ENCODE measurements at places on chromosomes 4 and X.

GRCh38 chr4:77418333-77418732 lies 187.3 kb upstream of the CXCL13 start:
- no peak for DNase-seq

DNA sequence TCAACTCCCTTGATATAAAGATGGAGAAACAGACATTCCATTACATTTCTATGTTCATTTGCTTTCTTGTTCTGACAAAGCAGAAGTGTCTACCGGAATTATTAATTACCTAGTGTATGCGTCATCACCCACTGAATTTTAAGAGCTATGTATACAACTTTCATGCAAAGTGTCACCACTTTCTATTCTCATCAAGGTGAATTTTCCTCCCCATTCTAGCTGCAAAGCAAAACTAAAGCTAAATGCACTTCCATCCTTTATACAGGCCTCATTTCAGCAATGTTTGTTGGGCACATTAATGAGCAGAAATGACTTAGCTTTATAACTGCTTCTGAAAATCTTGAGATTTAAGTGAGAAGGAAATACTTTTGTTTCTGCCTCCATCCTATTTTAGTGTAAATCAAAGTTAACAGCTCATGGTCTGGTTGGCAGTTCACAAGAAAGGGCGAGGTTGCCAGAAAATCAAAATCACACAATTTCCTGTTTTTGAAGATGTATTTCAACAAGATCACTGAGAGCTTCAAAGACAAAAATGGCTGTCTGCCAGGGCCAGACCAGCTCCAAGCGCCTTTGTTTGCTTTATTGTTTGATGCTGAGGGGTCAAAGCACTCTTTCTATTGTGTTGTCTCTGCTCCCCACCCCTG lies 7.2 kb upstream of the FAM9C start:
- no peak for DNase-seq

GRCh38 chrX:8919801-8920200 lies 114.1 kb downstream of the FAM9B start:
- no peak for DNase-seq

- DNase-seq: no peak
Measured at GRCh38 chrX:155065035-155065734, 5.8 kb downstream of the CMC4 start.

DNA sequence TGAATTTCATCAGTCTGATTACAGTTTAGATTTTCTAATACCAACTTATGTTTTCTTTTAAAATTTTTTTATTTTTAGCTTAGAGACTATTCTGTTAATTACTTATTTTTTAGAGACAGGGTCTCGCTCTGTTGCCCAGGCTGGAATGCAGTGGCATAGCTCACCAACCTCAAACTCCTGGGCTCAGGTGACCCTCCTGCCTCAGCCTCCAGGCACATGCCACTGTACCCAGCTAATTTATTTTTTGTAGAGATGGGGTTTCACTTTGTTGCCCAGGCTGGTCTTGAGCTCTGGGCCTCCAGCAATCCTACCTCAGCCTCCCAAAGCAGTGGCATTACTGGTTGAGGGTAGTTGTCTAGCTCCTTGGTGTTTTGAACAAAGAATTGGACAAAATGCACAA lies 102.0 kb downstream of the KLHL8 start:
- no peak for DNase-seq

GRCh38 chr4:27008679-27009078 lies 148.0 kb downstream of the STIM2 start:
- no peak for DNase-seq

- no peak for DNase-seq
Measured at GRCh38 chr4:120007191-120007871, 59.3 kb downstream of the MAD2L1 start.

- DNase-seq: no peak
Measured at GRCh38 chr4:110676241-110676640, 53.4 kb upstream of the PITX2 start.

GRCh38 chr4:76979236-76979635 lies 29.7 kb downstream of the SEPTIN11 start:
- no peak for DNase-seq

GRCh38 chr4:132264176-132264575 lies 884.9 kb upstream of the PCDH10 start:
- no peak for DNase-seq

DNA sequence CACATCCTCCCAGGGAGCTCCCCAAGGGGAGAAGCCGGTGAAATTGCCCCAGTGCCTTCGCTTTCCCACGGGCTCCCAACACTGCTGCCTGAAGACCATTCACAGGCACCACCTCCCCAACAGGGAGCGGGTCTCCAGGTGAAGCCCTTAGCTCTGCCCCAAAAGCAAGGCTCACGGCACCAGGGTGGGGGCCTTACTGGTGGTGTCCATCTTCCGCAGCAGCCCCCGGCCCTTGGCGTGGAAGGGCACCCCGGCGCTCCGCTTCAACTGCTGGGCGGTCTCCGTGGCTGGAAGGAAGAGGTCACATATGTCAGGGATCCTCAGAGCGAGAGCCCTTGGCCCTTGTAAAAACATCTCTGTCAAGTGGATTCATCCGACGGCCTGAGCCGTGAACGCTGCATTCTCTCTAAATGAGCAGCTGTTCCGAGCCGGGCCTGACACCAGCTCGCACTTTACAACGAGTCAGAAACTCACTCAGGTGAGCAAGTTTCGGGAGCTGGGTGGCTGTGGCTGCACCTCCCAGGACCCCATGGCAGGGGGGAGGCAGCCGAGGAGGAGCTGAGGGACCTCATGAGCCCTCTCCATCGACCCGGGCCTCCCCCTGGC lies 20.9 kb downstream of the NELFA start:
- no peak for DNase-seq

- DNase-seq: no peak
Measured at GRCh38 chr4:75514949-75515612, 808 bp downstream of the THAP6 start.

- DNase-seq: no peak
Measured at GRCh38 chr4:159267869-159268285, 165.0 kb downstream of the RAPGEF2 start.

DNA sequence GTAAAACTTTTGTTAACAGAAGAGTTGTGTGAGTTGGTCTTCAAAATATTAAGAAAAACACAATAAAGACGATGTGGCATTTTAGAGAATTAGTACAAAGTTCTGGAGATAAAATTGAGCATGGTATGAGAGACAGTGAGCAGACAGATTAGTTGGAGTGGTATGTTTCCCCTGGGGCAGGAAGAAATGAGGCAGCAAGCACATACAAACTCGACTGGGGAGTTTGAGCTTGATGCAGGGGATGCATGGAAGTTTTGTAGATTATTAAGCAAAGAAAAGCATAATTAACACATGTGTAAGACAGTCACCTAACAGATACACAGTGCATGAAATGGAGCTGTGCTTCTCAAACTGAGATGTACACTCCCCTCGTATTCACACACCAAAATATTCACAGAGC lies 58.1 kb upstream of the IL2 start:
- DNase-seq: no peak

DNA sequence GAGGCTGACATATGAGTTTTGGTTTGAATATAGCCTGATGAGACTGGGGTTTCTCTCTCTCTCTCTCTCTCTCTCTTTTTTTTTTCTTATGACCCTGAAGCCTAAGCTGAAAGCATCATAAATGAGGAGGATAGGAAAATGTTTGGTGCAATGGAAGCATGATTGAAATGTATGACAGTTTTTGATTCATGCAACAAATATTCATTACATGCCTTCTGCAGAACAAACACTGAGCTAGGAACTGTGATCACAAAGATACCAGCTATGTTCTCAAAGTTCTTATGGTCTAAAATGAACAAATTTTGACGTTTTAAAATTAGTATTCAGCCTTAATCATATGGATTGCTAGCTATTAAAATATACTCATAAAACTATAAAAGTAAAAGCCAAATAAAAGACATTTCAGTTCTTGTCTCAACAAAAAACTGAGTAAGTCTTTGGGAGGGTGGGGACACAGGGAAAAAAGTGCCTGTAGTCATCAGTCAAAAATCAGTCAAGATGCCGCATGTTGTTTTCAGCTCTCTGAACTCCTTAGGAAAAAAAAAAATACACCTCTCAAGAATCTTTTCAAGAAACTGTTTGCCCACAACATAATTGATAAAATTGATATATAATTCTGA lies 57.2 kb downstream of the NKX6-1 start:
- no peak for DNase-seq

- DNase-seq: no peak
Measured at GRCh38 chr4:140829825-140830224, 73.6 kb upstream of the TBC1D9 start.

- DNase-seq: no peak
Measured at GRCh38 chr4:158581161-158581560, 59.5 kb downstream of the RXFP1 start.
